Renal pelvis (tissue), 12 donors: ENCODE measurements at places on chromosomes 1 and 21.

- DNase-seq = no peak
Measured at GRCh38 chr1:2594001-2594640, 7.5 kb downstream of the PRXL2B start.

- DNase-seq = no peak
Measured at GRCh38 chr1:9719978-9720722, 68.6 kb downstream of the PIK3CD start.

GRCh38 chr21:29800056-29800455 is 139.7 kb downstream of the GRIK1 start:
- DNase-seq = no peak

DNA sequence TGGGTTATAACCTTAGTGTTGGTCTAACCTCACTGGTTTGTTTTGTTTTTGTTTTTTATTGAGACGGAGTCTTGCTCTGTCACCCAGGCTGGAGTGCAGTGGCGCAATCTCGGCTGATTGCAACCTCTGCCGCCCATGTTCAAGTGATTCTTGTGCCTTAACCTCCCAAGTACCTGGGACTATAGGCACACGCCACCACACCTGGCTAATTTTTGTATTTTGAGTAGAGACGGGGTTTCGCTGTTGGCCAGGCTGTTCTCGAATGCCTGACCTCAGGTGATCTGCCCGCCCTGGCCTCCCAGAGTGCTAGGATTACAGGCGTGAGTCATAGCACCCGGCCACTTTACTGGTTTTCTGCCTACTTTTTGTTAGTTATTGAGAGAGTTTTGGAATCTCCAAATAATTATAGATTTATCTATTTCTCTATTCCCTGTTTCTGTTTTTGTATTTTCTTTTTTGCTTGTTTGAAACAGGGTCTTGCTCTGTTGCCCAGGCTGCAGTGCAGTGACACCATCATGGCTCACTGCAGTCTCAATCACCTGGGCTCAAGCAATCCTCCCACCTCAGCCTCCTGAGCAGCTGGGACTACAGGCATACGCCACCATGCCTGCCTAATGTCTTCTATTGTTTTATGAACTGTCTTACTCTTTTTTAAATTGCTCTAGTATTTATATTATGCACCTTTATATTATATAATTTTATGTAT is 21.4 kb downstream of the SMG7 start:
- no peak for DNase-seq

GRCh38 chr1:103416681-103417286 is 108.7 kb upstream of the RNPC3 start:
- no peak for DNase-seq

- DNase-seq = no peak
Measured at GRCh38 chr1:79679916-79680315, 673.4 kb upstream of the ADGRL4 start.

DNA sequence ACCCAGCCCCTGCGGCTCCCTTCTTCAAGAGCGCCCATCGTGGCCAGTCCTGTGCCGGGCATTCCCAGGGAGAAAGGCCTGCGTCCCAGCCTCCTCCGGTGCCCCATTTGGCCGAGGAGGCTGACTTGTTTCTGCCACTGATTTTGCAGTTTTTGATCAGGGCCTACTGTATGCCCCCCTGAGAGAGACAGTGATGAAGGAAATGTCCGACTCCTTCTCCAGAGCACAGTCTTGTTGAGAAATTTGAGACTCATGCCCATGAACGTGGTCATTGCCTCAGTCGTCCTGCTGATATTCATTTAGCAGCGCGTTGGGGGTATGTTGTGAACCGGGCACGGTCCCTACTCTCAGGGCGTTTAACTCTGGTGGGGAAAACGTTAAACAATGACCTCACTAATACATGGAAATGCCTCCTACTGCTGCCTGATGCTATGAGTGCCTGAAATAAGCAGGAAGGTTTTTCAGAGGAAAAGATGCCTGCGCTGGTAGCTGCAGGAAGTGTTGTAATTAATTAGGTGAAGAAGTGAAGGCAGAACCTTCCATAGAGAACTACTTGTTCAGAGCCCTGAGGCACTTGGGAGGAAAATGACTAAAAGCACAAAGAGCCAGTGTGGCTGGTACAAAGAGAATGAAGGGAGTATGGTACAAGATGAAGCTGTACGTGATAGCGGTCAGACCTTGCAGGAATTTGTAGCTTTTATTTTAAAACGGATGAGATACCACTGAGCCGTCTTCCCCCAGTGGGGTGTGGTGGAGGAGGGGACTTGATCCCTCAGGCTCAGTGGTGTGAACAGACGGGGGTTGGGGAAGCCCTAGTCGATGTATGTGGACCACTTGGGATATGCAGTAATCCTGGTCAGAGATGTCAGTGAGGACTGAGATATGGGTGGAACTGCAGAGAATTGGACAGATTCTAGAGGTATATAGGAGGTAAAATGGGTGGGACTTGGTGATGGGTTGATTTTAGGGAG is 730 bp downstream of the ZCCHC17 start:
- DNase-seq = peak; percentile 30
